ENCODE measurements at places on chromosomes 5 and 9. TPM values are rescaled to one million over a fixed set of nuclear protein-coding genes. Genes with fewer than 3 reads are reported as not detected.

Gene FGF18
- total RNA-seq, result 1.2 TPM

Gene QRFP
- total RNA-seq, result not detected

Gene IRX1
- total RNA-seq, result not detected

Gene CSF2
- total RNA-seq, result 0.32 TPM

Gene TRAF1
- 2.5 TPM for total RNA-seq

Gene SLC25A2
- not detected for total RNA-seq
